Activated T-helper 1 cell treated with anti-CD3 and anti-CD28 coated beads, Interleukin-12 subunit alpha, Interleukin-12 subunit beta, Interleukin-2, Interleukin-4 antibody, amounts not matched to agents 30 ng/mL and 10 ng/mL and 1 ng/mL, durations not matched to agents 14 hours and 24 hours and 36 hours (primary cell): ENCODE measurements at places on chromosomes 4 and X. TPM values are rescaled to one million over a fixed set of nuclear protein-coding genes. Genes with fewer than 3 reads are reported as not detected.
A peak's percentile ranks its signal among the peaks of the same experiment; 100 is the strongest.

Gene SSX1
- not detected in 2 replicates for total RNA-seq

Gene GRIA3
- total RNA-seq = not detected in 2 replicates

DNA sequence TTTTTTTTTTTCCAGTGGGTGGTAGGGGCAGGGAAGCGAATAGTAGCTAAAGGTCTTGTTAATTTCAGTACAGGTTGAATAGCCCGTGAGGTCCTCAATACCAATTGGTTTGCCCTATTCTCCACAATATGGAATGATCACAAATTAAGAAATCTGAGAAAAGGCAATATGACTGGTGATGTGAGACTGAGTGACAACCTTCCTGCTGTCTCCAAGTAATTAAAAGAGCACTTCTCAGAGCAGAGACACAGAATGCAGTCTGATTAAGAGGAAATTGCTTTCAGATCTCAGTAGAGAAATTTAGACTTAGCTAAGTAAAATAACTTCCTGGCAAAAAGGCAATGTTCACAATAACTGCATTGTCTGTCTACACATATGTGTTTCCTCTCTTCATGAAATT lies 23.0 kb downstream of the GPR174 start:
- peak overlapping the region; percentile 74 for H3K4me3 ChIP-seq
- no peaks in the 10 kb centered on the region for H3K27me3 ChIP-seq
- H3K27ac ChIP-seq = peak overlapping the region; percentile 81
- peaks cover 32% of the 10 kb centered on the region for H3K36me3 ChIP-seq
- no peak for DNase-seq

GRCh38 chrX:123923211-123923610 lies 38.3 kb upstream of the STAG2 start:
- no peak overlapping the region for H3K4me3 ChIP-seq
- no peak overlapping the region for H3K27ac ChIP-seq
- no peak for DNase-seq
- no peaks in the 10 kb centered on the region for H3K36me3 ChIP-seq

- H3K36me3 ChIP-seq = peaks cover 31% of the 10 kb centered on the region
- H3K4me1 ChIP-seq = no peaks in the 10 kb centered on the region
- no peak for DNase-seq
- no peak overlapping the region for H3K4me3 ChIP-seq
- H3K27me3 ChIP-seq = no peaks in the 10 kb centered on the region
These were observed 24.5 kb upstream of the CPLX1 start for GRCh38 chr4:850323-850945.

GRCh38 chr4:164536814-164537213 lies 217.1 kb upstream of the SMIM31 start:
- H3K4me3 ChIP-seq = no peak overlapping the region
- H3K36me3 ChIP-seq = no peaks in the 10 kb centered on the region
- DNase-seq = no peak

DNA sequence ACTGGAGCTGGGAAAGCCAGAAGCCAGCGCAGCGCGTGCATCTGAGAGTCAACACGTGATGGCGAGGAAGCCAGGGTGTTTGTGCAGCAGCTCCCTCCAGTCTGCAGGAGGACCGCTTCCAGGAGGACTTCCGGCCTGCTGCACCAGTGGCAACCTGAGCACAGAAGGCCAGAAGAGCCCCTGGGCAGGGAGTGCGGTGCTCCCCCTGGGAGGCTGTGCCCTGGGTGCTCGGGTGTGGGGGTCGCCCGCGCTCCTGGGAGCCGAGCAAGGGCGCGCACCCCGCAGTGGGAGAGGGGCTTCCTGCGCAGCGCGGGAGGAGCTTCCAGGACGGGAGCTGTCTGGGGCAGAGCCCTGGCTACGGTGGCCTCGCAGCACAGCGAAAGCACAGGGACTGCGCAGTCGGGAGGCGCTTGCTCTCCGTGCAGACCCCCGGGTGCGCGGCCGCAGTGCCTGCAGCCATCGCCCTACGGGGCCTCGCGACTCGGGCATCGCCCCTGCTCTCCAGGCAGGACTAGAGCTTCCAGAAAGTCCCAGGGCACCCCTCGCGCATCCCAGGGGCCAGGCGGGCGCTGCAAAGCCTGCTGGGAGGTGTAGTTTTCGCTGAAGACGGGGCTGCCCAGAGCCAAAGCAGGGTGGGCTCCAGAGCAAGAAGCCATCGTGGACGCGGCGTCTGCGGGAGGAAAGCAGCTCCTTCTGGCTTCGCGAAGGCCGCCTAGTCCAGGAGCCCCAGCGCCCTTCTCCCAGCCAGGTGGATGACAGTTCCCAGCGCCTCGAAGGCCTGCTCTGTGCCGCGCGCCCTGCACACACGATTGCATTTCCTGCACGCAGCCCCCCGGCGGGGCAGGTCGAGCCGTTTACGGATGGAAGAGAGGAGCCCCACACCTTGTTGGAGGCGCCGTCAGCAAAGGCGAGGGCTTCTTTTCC lies 24.1 kb upstream of the WFS1 start:
- H3K36me3 ChIP-seq = no peaks in the 10 kb centered on the region
- no peak overlapping the region for H3K4me3 ChIP-seq
- DNase-seq = no peak
- peaks cover 10% of the 10 kb centered on the region for H3K4me1 ChIP-seq
- no peak overlapping the region for H3K27ac ChIP-seq
- H3K27me3 ChIP-seq = peaks cover 48% of the 10 kb centered on the region

GRCh38 chr4:122764821-122765215 lies 32.3 kb downstream of the BBS12 start:
- peaks cover 45% of the 10 kb centered on the region for H3K4me1 ChIP-seq
- peaks cover 6% of the 10 kb centered on the region for H3K36me3 ChIP-seq
- no peak for DNase-seq

Gene RAB39B
- total RNA-seq = 11.4 and 12.5 TPM in 2 replicates

DNA sequence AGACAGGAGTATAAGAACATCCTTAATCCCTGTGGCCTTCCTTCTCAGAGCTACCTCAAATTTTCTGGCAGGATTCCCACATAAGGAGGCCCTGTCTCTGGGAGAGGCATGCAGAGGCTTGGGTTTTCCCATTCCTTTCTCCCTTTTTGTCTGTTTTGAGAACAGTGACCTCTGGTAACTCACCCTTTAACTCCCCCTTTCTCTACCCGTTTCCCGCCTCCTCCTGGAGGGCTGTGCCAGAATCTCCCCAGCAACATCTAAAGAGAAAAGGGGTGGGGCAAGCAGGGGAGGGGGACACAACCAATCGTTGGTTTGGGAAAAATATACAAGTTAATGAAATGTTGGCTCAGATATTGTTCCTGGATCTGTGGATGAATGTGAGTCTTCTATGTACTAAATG lies 303.7 kb upstream of the IRS4 start:
- H3K27ac ChIP-seq = no peak overlapping the region
- H3K36me3 ChIP-seq = no peaks in the 10 kb centered on the region
- no peaks in the 10 kb centered on the region for H3K27me3 ChIP-seq

Gene SPANXB1
- total RNA-seq = not detected in 2 replicates

DNA sequence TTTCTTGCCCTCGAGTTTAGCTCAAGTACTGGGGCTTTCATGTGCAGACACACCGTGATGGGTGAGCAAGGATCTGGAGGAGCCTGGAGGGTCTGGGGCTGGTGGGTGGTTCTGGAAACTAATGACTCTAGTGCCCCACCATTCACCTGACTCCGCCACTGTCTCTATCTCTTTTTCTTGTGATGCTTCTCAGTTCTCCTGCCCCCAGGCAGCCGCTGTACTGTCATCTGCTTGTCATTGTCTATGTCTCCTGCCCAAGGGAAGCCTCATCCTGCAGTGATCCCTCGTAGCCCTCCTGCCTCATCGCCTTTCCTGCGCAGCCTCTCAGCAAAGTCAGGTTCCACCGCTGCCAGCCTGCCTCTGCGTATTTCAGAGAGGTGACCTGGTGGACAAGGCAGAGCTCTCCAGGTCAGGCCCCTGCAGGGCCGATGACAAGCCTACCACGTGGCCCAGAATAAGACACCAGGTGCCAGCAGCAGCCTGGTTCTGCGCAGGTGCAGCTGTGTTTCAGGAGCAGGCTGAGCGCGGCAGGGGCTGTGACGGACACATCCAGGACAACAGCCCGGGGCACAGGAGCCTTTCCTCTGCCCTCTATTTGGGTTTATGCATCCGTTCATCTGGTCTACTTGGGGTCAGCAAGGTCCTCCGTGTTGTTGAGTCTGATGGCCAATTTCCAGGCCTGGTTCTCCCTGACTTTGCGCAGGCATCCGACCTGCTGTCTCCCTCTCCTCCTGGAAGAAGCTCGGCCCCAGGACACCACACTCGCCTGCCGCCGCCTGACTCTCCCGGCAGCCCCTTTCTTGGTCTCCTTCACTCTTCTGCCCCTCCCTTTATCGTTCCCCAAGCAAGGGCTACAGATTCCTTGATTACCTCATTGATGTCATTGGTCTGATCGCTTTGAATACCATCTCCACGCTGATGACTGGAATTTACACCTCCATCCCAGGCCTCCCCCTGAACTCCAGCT lies 30.9 kb upstream of the CDKN2AIP start:
- no peak for DNase-seq
- no peak overlapping the region for H3K4me3 ChIP-seq
- no peak overlapping the region for H3K27ac ChIP-seq
- no peaks in the 10 kb centered on the region for H3K36me3 ChIP-seq

Gene ESX1
- not detected in 2 replicates for total RNA-seq

DNA sequence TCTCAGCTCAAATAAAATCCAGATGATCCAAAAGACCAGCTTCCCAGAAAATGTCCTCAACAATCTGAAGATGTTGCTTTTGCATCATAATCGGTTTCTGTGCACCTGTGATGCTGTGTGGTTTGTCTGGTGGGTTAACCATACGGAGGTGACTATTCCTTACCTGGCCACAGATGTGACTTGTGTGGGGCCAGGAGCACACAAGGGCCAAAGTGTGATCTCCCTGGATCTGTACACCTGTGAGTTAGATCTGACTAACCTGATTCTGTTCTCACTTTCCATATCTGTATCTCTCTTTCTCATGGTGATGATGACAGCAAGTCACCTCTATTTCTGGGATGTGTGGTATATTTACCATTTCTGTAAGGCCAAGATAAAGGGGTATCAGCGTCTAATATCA lies 18.7 kb upstream of the TLR8 start:
- DNase-seq = no peak
- H3K4me3 ChIP-seq = no peak overlapping the region
- no peaks in the 10 kb centered on the region for H3K36me3 ChIP-seq
- H3K27ac ChIP-seq = no peak overlapping the region

- no peaks in the 10 kb centered on the region for H3K36me3 ChIP-seq
- peak overlapping the region; percentile 2 for H3K4me3 ChIP-seq
- no peak overlapping the region for H3K27ac ChIP-seq
- no peak for DNase-seq
- H3K27me3 ChIP-seq = peaks cover 27% of the 10 kb centered on the region
These were observed 849 bp downstream of the MID1 start for GRCh38 chrX:10619425-10620046.

Gene TBC1D25
- 13.5 and 16.0 TPM in 2 replicates for total RNA-seq

DNA sequence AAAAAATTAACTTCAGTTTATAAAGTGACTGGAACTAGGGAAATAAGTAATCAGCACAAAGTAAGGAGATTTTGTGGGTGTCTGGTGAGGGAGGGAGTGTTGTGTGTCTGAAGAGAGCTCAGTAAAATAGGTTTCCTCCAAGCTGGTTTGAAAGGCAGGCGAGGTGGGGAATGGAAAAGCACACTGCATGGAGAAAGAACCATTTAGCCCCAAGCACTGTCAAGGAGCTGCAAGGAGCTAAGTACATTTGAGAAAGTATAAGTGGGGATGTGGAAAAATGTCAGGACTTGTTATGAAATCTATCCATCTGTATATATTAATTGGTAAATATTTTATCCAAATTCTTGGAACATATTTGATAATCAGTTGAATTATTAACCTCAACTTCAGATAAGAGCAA lies 956 bp downstream of the C4orf51 start:
- no peaks in the 10 kb centered on the region for H3K36me3 ChIP-seq
- no peak overlapping the region for H3K27ac ChIP-seq
- H3K27me3 ChIP-seq = peaks cover 17% of the 10 kb centered on the region
- H3K4me1 ChIP-seq = no peaks in the 10 kb centered on the region
- no peak for DNase-seq

Gene SHOX
- not detected in 2 replicates for total RNA-seq

- peaks cover 3% of the 10 kb centered on the region for H3K27me3 ChIP-seq
- no peak for DNase-seq
- H3K4me1 ChIP-seq = no peaks in the 10 kb centered on the region
- no peak overlapping the region for H3K27ac ChIP-seq
- no peak overlapping the region for H3K4me3 ChIP-seq
These were observed 31.0 kb upstream of the PDE5A start for GRCh38 chr4:119659576-119659975.
